ENCODE measurements at places on chromosomes 2 and 18.

GRCh38 chr2:26615336-26615859 lies 25.8 kb downstream of the CIB4 start:
- DNase-seq = no peak

DNA sequence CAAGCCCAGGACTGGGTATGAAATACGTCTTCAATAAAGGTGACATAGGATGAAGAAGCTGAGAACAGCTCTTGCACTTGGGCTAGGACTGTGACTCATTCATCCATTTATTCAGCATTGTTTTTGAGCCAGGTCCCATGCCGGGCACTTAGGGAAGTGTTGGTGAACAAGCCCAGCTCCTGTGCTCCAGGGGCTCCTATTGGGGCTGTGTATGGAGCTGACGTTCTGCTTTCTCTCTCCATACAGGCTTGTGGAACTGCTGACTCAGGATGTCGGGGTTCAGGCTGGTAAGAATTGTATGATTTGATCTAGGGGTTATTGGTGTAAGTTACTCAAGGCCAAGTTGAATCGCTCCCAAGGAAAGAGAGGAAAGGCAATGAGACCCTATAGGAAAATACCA lies 24.0 kb downstream of the MYO7B start:
- DNase-seq = no peak

DNA sequence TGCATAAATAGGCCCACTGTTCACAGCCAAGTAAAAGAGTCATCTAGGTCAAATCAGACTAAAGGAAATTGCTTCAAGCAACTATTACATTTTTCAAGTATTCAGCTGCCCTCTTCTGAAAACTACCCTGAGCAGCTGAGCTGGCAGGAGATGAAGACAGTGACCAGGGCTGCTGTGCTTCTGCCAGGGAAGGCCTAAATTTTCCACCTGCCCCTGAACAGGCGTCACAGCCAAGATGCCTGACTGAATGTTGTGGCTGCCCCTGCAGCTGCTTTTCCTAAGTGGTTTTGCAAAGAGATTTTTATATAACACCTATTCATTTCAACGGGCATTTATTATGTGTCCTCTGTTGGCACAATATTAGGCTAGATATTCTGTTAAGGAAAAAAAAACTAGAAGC lies 96.7 kb upstream of the RPE start:
- DNase-seq = no peak

- no peak for DNase-seq
These were observed 505.3 kb upstream of the SLC39A10 start for GRCh38 chr2:195151711-195152110.

DNA sequence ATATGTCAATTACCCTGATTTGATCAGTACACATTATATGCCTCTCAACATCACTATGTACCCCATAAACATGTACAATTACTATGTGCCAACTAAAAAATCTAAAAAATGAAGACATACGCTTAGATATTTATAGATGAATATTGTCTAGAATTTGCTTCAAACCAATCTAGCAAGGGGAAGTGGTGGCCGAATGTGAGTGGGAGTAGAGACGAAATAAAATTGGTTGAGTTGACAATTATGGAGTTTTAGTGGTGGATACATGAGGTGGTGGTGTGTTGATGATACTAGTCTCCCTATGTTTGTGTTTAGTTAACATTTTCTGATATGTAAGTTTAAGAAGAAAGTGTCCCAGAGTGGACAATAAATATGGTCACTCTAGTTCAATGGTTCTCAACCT lies 49.0 kb downstream of the SDC1 start:
- no peak for DNase-seq

GRCh38 chr18:32804134-32804888 lies 31.5 kb upstream of the KLHL14 start:
- DNase-seq = no peak

GRCh38 chr2:228378696-228379425 lies 197.4 kb upstream of the SPHKAP start:
- no peak for DNase-seq

DNA sequence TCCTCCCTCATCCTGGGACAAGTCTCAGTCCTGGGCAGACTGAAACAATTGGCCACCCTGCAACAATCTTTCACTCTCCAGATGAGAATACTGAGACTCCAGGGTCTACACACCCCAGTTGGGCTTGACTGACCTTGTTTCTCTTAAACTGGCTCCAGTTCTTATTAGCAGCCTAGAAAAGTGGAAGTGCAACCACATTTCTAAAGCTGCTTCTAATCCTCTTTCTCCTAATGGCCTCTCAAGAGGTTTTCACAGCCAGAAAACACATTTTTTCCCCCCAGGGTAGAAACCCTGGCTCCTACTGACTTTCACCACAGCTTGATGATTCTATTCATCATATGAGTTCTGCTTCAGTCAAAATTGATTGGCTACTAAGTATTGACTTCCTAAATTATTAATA lies 45.8 kb downstream of the SLC4A5 start:
- DNase-seq = no peak
